ENCODE measurements at places on chromosomes 7 and 10.
A peak's percentile ranks its signal among the peaks of the same experiment; 100 is the strongest.

GRCh38 chr7:31368620-31369019, 28.1 kb upstream of the NEUROD6 start:
- no peak for DNase-seq

DNA sequence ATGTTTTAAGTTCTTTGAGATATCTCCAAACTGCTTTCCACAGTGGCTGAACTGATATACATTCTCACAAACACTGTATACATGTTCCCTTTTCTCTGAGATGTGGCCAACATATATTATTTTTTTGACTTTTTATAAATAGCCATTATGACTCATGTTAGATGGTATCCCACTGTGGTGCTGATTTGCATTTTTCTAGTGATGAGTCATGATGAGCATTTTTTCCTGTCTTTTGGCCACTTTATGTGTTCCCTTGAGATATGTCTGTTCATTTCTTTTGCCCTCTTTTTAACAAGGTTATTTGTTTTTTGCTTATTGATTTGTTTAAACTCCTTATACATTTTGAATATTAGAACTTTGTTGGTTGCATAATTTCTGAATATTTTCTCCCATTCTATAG, 1055.1 kb downstream of the NXPH1 start:
- peak; percentile 4 for DNase-seq

- no peak for DNase-seq
Measured at GRCh38 chr7:73482746-73483145, 39.3 kb downstream of the BAZ1B start.

DNA sequence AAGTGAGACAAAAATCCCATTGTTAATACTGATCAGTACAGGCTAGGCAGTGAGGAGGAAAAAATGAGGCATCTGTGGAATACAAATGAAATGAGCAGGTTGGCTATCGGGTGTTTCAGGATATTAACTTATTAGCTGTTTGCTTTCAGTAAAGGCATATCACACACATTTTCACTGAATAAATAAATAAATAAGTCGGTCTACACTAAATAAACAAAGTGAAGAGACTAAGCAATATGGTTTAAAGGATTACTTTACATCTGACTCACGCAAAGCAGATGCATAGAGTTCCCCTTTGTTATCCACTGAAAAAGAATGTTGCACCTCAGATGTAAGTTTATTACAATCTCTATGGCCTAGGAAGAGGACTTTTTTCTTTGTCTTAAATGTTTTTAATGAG, 6.3 kb upstream of the SEMA3A start:
- no peak for DNase-seq

DNA sequence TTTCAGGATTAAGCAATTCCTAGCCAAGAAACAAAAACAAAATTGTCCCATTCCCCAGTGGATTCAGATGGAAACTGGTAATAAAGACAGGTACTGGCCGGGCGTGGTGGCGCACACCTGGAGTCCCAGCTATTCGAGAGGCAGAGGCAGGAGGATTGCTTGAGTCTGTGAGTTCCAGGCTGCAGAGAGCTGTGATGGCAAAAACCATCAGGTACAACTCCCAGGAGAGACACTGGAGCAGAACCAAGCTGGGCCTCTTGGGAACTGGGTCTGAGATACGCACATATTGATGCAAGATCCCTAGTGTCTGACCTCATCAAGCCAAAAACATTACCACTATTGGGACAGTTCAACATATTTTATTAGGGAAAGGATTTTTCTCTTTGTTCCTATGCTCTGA, 84.0 kb upstream of the ANLN start:
- no peak for DNase-seq

DNA sequence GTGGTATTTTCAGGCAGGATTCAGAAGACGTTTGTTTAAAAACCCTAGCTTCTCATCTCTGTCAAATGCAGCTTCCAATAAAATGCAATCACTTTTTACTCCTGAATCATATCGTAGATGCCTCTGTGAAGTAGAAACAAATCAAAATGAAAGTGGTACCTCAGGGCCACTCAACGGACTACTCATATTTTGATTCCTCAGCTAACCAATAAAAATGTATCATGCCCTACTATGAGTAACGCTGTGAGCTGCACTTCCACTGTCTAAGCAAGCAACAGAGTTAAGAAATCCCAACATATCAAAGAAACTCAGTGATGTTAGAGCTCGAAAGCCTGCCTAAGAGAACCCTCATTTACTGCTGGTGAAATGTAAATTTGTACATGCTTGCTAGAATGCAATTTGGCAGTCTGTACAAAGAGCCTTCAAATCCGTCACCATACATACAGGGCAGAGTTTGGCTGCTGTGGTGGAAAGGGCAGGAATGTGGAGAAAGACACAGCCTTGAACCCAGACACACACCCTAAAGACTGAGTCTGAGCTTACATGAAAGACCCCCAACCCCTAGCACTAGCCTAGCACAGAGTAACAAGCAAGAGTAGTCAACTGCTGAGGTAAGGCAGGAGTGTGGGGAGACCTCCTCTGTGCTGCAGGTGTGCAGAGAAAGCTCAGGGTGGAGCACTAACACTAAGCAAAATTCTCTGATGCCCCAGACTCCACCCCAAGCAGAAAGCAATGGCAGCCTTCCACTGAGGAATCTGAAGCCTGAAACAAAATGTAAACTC, 151.5 kb downstream of the ANK3 start:
- no peak for DNase-seq

DNA sequence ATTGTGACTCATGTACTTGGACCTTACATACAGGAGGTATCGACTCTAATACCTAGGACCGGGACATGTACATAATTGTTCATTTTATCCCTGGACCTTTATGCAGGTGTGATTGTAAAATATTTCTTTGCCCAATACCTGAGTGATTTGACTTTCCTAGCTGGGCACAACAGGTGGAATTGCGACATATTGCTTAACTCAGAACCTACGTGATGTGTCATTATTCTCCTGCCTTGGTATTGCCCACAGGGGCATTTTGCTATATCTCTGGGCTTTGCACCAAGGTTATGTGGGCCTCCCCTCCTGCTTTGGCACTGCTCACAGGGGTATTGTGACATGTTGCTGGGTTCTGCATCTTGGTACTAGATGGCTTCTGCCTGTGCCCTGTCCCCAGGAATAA, 23.9 kb upstream of the ZNF107 start:
- DNase-seq = no peak

- no peak for DNase-seq
Measured at GRCh38 chr7:24728503-24729364, 28.5 kb downstream of the GSDME start.

GRCh38 chr10:95655571-95656290, 780 bp downstream of the ALDH18A1 start:
- peak; percentile 56 for DNase-seq

- no peak for DNase-seq
Measured at GRCh38 chr10:15712883-15713282, 6.8 kb downstream of the ITGA8 start.

DNA sequence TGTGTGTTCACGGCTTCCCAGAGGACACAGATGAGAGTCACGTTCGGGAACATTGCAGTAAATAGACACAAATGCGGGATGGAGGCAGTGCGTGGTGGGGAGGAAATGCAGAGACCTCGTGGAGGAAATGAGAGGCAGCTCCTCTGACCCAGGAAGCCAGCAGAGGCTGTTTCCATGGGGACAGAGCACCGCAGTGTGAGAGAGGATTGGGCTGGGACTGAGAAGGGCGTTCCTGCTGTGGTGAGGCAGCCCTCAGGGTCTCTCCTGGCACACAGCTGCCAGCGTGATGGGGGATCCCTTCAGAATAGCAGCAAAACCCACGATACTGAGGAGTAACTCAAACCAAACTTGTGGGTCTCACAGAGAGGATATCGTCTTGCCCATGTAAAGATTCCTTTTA, 21.7 kb upstream of the BHLHA15 start:
- no peak for DNase-seq

DNA sequence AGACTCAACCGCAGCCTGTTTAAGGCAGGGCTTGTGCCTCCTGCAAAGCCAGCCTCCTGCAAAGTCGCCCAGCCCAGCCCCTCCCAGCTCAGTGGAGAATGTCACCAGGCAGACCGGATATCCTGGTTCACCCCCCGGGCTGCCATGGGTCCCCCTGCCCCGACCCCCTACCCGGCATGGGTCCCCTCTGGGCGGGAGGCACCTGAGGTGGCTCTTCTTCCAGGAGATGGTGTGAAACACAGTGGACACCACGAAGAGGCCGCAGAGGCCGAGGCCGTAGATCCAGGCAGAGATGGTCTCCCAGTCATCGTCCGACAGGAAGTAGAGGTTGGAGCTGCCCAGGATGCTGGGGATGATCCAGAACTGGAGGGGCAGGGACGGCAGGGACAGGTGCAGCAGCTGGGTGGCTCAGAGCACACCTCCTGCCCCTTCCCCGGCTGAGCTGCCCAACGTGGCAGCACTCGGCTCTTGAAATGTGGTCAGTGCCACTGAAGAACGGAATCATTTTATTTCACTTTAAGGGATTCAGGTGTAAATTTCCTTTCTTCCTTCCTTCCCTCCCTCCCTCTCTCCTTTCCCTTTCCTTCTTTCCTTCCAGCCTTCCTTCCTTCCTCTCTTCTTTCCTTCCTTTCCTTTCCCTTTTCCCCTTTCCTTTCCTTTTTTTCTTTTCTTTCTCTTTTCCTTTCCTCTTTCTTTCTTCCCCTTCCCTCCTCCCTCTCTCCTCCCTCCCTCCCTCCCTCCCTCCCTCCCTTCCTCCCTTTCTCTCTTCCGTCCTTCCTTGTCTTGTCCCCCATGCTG, 36.7 kb upstream of the RADIL start:
- no peak for DNase-seq

DNA sequence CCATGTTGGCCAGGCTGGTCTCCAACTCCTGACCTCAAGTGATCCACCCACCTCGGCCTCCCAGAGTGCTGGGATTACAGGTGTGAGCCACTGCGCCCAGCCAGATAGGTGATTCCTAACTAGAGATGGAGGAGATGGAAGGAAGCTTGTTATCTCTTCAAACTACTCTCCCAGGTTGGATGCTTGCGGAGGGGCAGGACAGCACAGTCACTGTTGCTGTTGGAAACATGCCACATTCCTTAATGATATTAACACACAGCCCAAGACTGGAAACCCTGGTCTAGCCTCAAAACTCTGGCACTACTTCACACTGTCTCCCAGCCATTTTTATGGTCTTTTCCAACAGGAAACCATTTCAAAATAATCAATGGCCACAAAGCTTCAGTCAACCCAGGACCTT, 468.8 kb upstream of the NRP1 start:
- no peak for DNase-seq

DNA sequence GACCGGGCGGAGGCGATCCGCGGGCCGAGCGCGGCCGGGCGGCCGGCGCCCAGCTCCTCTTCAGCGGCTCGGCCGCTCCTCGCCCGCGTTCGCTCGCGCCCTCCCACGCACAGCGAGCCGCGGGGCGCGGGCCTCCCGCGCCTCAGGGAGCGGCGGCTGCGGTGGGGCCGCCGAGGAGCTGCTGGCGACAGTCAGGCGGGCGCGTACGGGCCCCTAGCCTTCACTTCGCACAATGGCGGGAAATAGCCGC, at the start of gene MCMBP:
MCMBP (minus strand) TSS at position 234 of the 250 bp plus-strand sequence. CDS start 259 bp downstream, outside the sequence.
- DNase-seq = no peak

DNA sequence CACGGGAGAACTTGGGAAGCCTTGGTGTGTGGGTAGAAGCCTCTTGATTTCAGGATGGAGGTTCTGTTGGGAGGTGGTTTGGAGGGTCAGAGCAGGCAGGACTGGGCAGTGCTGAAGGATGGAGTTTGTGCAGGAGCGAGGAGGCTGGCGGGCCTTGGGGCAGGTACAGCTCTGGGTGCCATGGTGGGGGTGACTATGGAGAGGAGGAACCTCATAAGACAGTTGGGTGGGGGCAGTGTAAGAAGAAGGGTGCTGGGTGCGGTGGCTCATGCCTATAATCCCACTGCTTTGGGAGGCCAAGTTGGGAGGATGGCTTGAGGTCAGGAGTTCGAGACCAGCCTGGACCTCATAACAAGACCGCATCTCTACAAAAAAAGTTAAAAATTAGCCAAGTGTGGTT, 54.7 kb upstream of the GTF2IRD1 start:
- DNase-seq = no peak

GRCh38 chr10:94115725-94116124, 122.0 kb downstream of the PLCE1 start:
- DNase-seq = no peak

DNA sequence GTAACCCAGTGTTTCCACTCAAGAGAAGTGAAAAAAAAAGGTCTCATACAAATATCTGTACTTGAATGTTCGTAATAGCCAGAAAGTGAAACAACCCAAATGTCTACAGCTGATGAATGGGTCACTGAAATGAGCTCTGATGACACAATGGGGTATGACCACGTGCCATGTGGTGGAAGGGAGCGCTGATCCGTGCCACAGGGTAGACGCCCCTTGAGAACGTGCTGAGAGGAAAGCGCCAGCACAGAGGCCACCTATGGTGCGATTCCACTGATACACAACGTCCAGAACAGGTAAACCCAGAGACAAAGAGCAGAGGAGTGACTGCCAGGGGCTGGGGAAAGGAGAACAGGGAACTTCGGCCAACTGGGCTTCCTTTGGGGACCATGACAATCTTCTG, 50.3 kb downstream of the MAD1L1 start:
- no peak for DNase-seq

DNA sequence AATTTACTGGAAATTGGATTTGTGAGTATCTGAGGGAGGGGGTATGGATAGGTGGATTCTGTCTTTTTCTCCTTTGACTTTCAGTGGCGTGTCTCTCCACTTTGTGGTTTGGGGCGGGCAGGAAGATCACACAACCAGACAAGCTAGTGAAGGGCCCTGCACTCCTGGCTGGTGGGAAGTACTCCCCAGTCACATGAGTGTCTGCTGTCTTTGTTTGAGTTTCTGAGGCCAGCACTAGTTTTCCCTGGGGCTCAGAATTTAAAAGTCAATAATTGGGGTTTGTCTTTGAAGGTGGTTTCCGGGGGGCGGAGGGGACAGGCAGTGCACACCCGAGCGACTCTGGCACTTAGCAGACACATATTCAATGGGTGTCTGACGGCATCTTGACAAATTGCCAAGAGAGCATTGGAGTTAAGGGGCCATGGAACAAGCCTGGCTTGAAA, 120.1 kb downstream of the WDFY4 start:
- no peak for DNase-seq

GRCh38 chr10:117241541-117242462, 888 bp downstream of the SLC18A2 start:
- peak; percentile 75 for DNase-seq

- no peak for DNase-seq
Measured at GRCh38 chr10:2828741-2829140, 238.6 kb upstream of the PFKP start.

GRCh38 chr7:155653803-155654202, 9.3 kb downstream of the RBM33 start:
- DNase-seq = peak; percentile 79

GRCh38 chr7:460374-461116, 59.1 kb downstream of the PDGFA start:
- DNase-seq = no peak
